ENCODE measurements at places on chromosomes 12 and 14.

DNA sequence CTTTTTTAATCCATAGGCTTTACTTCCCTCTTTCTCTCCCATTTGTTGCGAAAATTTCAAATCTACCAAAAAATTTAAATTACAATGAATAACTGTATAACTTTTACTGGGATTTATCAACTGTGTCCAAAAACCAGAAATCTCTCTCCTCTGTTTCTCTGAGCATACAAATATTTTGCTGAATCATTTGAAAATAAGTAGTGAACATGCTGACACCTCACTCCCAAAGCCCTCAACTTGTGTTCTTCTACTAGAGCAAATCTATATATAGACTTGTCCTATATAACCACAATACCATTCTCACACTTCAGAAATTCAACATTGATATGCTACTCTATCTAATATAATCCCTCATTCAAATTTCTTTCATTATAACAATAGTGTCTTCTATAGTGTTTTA, 53.1 kb downstream of the SLCO1C1 start:
- no peak for DNase-seq

GRCh38 chr12:89988188-89988915, 279.7 kb upstream of the ATP2B1 start:
- DNase-seq = no peak

- no peak for DNase-seq
Observed at GRCh38 chr14:74141703-74142102, 56.9 kb downstream of the LIN52 start.

GRCh38 chr14:90773196-90773486, 43.1 kb downstream of the TTC7B start:
- no peak for DNase-seq

GRCh38 chr12:82124711-82125380, 233.3 kb downstream of the CCDC59 start:
- peak; percentile 27 for DNase-seq
